ENCODE measurements at places on chromosomes 12 and 14. TPM values are rescaled to one million over a fixed set of nuclear protein-coding genes. Genes with fewer than 3 reads are reported as not detected.

DNA sequence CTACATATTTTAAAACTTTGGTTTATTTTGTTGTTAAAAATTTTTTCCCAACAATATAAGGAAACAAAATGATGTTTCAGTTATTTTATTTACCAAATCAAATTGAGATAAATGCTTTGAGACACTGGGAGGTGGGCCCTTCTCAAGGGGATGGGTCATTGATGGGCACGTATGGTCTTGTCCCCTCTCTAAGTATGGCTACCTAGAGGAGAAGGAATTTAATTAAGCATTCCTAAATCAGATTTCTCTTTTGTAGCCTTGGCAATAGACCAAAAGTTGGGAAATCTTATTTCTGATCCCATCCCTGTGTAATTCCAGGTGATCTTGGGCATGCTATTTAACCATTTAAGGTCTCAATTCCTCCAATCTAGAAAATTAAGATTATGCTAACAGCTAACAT is 79.0 kb downstream of the SCN8A start:
- no peak overlapping the region for H3K4me3 ChIP-seq
- H3K27me3 ChIP-seq = peaks cover 8% of the 10 kb centered on the region
- H3K27ac ChIP-seq = no peak overlapping the region

GRCh38 chr12:67434671-67435370 is 165.7 kb downstream of the CAND1 start:
- H3K4me1 ChIP-seq = peaks cover 7% of the 10 kb centered on the region
- DNase-seq = no peak
- H3K27me3 ChIP-seq = no peaks in the 10 kb centered on the region
- H3K36me3 ChIP-seq = no peaks in the 10 kb centered on the region
- no peak overlapping the region for H3K4me3 ChIP-seq

- no peaks in the 10 kb centered on the region for H3K4me1 ChIP-seq
- DNase-seq = no peak
- H3K4me3 ChIP-seq = no peak overlapping the region
- peaks cover 3% of the 10 kb centered on the region for H3K27me3 ChIP-seq
These were observed 84.9 kb upstream of the DIO3 start for GRCh38 chr14:101476258-101476915.

- peaks cover 3% of the 10 kb centered on the region for H3K27me3 ChIP-seq
- H3K4me1 ChIP-seq = peaks cover 6% of the 10 kb centered on the region
- no peak overlapping the region for H3K4me3 ChIP-seq
- H3K27ac ChIP-seq = no peak overlapping the region
These were observed 9.8 kb downstream of the CCDC63 start for GRCh38 chr12:110856542-110856941.

Gene HOXC13
- not detected for total RNA-seq

Gene ACSM4
- not detected for total RNA-seq

GRCh38 chr12:4445156-4446101 is at the start of gene FGF6:
Gene FGF6, minus strand, starts transcription at chr12:4445815. Its CDS starts 245 bp downstream, at chr12:4445570.
- no peak within 1 kb of the TSS for H3K27ac ChIP-seq
- H3K4me3 ChIP-seq = no peak within 1 kb of the TSS
- H3K4me1 ChIP-seq = no peaks in the 10 kb centered on the region
- peaks cover 3% of the 10 kb centered on the region for H3K27me3 ChIP-seq
- H3K36me3 ChIP-seq = no peaks in the 10 kb centered on the region

Gene REC8
- 60.7 TPM for total RNA-seq

DNA sequence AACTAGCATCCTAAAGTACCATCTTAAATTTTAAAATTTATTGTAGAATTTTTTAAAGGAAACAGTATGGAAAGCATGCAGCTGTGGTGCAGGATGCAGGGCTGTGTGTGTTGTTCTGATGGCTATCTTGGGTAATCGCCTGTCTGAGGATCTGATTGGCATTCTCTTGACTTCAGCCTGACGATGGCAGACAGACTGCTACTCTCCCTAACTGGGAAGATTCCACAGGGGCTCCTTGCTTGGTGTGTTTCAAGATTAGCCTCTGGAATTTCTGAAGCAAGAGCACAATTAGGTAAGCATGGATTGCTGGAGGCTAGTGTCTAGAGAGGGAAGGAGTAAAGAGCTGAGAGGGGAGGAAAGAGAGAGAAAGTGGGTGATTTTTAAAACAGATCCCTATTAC is 696.8 kb upstream of the LRFN5 start:
- H3K27ac ChIP-seq = no peak overlapping the region
- H3K36me3 ChIP-seq = no peaks in the 10 kb centered on the region
- H3K4me1 ChIP-seq = no peaks in the 10 kb centered on the region
- H3K27me3 ChIP-seq = no peaks in the 10 kb centered on the region

- DNase-seq = no peak
- H3K27me3 ChIP-seq = peaks cover 9% of the 10 kb centered on the region
- H3K36me3 ChIP-seq = peaks cover 18% of the 10 kb centered on the region
- no peak overlapping the region for H3K27ac ChIP-seq
- H3K4me1 ChIP-seq = peaks cover 1% of the 10 kb centered on the region
- no peak overlapping the region for H3K4me3 ChIP-seq
These were observed 260.0 kb downstream of the DUSP6 start for GRCh38 chr12:89092297-89092696.

DNA sequence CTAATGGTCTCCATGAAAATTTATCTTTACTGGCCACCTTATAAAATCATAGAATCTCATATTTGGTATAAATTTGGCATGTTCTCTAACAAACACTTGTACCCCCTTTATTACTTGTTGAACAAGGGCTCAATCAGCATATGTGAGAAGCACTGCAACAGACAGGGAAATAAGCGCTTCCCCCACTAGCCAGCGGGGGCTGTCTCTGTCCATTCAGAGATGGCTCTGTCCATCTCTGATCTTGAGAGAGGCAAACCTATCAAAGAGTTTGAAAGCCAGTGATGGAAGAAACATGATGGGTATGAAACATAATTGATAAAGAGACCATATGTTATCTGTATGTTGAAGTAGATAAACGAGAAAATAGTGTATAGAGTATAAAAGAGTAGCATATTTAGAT is 326.8 kb downstream of the PDZRN4 start:
- DNase-seq = no peak
- H3K27ac ChIP-seq = no peak overlapping the region
- H3K4me1 ChIP-seq = no peaks in the 10 kb centered on the region

DNA sequence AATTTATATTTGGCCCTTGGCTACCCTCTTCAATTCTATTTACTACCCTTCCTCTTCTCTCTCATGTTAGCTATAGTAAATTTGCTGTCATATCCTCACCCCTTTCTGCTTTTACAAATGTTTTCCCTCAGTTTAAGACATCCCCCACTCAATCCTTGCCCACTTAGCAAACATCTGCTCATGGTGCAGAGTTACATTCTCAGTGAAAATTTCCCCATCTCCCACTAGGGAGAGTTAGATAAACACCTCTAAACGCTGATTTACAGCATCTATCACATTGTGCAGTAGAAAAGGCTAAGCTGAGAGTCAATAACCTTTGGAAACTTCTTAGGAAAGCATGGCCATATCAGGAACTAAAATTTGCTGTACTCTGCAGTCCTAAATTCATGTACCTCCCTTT is 69.0 kb downstream of the DENND5B start:
- H3K4me1 ChIP-seq = no peaks in the 10 kb centered on the region
- no peak overlapping the region for H3K27ac ChIP-seq
- no peak overlapping the region for H3K4me3 ChIP-seq
- H3K36me3 ChIP-seq = no peaks in the 10 kb centered on the region
- peaks cover 4% of the 10 kb centered on the region for H3K27me3 ChIP-seq

GRCh38 chr12:124929649-124930419 is 15.4 kb upstream of the UBC start:
- peaks cover 5% of the 10 kb centered on the region for H3K36me3 ChIP-seq
- H3K27me3 ChIP-seq = peaks cover 2% of the 10 kb centered on the region
- no peak for DNase-seq
- H3K4me1 ChIP-seq = peaks cover 23% of the 10 kb centered on the region
- H3K4me3 ChIP-seq = peak overlapping the region; percentile 92
- H3K27ac ChIP-seq = no peak overlapping the region

Gene IFNG-AS1
- total RNA-seq = 5.2 TPM

GRCh38 chr12:119117936-119118335 is 60.8 kb upstream of the HSPB8 start:
- no peaks in the 10 kb centered on the region for H3K4me1 ChIP-seq
- no peak overlapping the region for H3K4me3 ChIP-seq

DNA sequence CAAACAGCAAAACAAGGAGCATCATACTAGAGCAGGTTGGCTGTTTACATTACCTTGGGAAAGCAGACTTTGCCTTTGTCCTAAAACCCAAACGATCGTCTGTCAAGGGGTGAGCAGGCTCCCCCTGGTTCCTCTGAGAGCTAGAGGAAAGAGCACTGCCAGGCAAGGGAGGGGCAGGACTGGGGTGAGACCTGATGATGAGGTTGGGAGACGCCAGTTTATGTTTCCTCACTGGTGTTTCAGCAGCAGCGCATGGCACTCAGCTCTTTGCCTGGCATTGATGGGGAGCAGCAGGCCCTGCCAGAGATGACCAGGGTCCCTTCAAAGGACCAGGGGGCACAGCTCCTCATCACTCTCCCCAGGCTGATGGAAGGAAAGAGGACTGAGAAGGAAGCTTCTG is 7.9 kb upstream of the KRT2 start:
- H3K4me3 ChIP-seq = no peak overlapping the region
- no peak overlapping the region for H3K27ac ChIP-seq
- DNase-seq = no peak
- peaks cover 8% of the 10 kb centered on the region for H3K4me1 ChIP-seq
- peaks cover 23% of the 10 kb centered on the region for H3K27me3 ChIP-seq

DNA sequence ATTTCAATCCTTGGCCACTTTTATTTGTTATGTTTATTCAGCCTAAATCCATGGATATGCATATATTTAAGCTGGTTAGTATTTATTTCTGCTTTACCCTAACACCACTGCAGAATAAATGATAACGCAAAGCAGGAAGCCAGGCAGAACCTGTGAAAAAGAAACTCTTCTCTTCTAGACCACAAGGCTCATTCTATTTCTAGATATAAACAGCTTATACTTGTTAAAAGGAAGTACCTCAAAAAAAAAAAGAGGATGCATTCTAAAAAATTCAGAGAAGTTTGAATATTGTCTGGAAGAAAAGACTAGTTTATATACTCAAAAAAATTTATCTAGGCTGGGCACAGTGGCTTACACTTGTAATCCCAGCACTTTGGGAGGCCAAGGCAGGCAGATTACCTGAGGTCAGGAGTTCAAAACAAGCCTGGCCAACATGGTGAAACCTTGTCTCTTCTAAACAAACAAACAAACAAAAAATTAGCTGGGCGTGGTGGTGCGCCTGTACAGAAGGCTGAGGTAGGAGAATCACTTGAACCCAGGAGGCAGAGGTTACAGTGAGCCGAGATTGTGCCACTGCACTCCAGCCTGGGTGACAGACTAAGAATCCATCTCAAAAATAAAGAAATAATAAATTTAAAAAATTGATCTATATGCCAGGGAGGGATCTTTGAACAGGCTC is 55.8 kb downstream of the GALNT4 start:
- H3K4me1 ChIP-seq = peaks cover 54% of the 10 kb centered on the region
- peaks cover 19% of the 10 kb centered on the region for H3K36me3 ChIP-seq
- DNase-seq = peak; percentile 42
- H3K4me3 ChIP-seq = peak overlapping the region; percentile 60
- no peaks in the 10 kb centered on the region for H3K27me3 ChIP-seq
- peak overlapping the region; percentile 85 for H3K27ac ChIP-seq

Gene ATL1
- 1.5 TPM for total RNA-seq

DNA sequence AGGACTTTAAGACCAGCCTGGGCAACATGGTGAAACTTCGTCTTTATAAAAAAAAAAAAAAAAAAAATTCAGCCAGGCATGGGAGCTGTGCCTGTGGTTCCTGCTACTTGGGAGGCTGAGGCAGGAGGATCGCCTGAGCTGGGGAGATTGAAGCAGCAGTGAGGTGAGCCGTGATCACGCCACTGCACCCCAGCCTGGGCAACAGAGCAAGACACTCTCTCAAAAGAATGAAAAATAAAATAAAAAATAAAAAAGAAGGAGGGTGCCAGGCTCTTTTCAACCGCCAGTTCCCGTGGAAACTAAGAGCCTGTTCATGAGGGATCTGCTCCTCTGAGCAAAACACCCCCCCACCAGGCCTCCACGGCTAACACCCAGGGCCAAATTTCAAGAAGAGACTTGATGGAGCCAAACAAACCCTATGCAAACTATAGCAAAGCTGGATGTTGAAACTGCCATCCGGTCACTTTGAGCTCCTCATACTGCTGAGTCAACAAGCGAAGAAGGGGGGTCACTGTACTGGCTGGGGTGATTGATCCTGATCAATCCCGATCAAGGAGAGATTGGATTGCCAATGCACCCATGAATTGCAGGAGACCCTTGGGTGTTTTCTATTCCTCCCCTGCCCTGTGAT is 23.4 kb downstream of the DLK1 start:
- no peak overlapping the region for H3K27ac ChIP-seq
- no peaks in the 10 kb centered on the region for H3K36me3 ChIP-seq
- no peak for DNase-seq
- H3K27me3 ChIP-seq = peaks cover 15% of the 10 kb centered on the region
- no peak overlapping the region for H3K4me3 ChIP-seq

DNA sequence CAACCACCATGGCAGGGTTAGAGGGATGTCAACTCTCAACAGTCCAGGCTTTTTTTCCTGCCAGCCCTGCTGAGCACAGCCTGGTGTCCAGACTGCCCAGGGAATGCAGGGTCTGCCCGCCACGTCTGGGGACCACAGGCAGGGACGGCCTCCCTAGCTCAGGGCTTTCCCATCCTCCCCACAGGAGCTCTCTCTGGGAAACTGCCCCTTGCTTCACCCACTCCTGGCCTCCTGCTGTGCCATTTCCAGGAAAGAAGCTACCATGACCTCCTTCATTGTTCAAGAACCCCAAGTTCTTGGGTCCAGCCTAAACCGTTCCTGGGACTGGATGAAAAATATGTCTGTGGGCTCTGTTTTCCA is 4.8 kb downstream of the SCNN1A start:
- H3K27me3 ChIP-seq = no peaks in the 10 kb centered on the region
- H3K36me3 ChIP-seq = no peaks in the 10 kb centered on the region
- H3K4me3 ChIP-seq = no peak overlapping the region

DNA sequence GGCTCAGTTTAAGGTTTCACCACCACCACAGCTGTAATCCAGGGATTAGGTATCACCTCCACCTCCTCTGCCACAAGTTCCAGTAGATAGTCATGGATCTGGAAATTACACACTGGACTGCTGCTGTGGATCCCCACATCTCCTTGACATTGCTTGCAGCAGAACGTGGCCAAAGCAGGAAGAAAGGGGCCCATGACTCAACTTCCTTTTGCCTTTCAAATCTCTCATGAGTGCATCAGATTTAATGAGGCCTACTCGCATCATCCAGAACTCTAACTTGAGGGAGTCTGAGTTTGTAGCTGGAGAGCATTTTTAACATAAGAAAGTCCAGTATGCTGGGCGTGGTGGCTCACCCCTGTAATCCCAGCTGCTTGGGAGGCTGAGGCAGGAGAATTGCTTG is 29.2 kb upstream of the TMED10 start:
- H3K36me3 ChIP-seq = no peaks in the 10 kb centered on the region
- peak overlapping the region; percentile 28 for H3K4me3 ChIP-seq
- no peaks in the 10 kb centered on the region for H3K27me3 ChIP-seq
- H3K4me1 ChIP-seq = peaks cover 24% of the 10 kb centered on the region
- peak overlapping the region; percentile 82 for H3K27ac ChIP-seq
- no peak for DNase-seq

GRCh38 chr12:6045438-6045837 is 79.0 kb downstream of the VWF start:
- H3K27ac ChIP-seq = no peak overlapping the region
- H3K4me1 ChIP-seq = no peaks in the 10 kb centered on the region
- peaks cover 5% of the 10 kb centered on the region for H3K27me3 ChIP-seq

GRCh38 chr12:95763809-95764253 is 26.7 kb downstream of the NTN4 start:
- H3K27ac ChIP-seq = no peak overlapping the region
- no peak for DNase-seq
- H3K36me3 ChIP-seq = no peaks in the 10 kb centered on the region
- H3K4me3 ChIP-seq = no peak overlapping the region
- peaks cover 17% of the 10 kb centered on the region for H3K27me3 ChIP-seq

Gene DPF3
- 4.1 TPM for total RNA-seq

- DNase-seq = no peak
- no peak overlapping the region for H3K27ac ChIP-seq
- peaks cover 13% of the 10 kb centered on the region for H3K4me1 ChIP-seq
- no peaks in the 10 kb centered on the region for H3K27me3 ChIP-seq
- H3K36me3 ChIP-seq = peaks cover 24% of the 10 kb centered on the region
- no peak overlapping the region for H3K4me3 ChIP-seq
These were observed 97.6 kb downstream of the RAD52 start for GRCh38 chr12:851913-852312.

Measured in activated naive CD8-positive, alpha-beta T cell treated with anti-CD3 and anti-CD28 coated beads, Interleukin-2, amount 10 ng/mL, durations not matched to agents 7 days and 5 days (primary cell).